ENCODE measurements at places on chromosomes 3 and 15. TPM values are rescaled to one million over a fixed set of nuclear protein-coding genes. Genes with fewer than 3 reads are reported as not detected.
A peak's percentile ranks its signal among the peaks of the same experiment; 100 is the strongest.

RNU5B-1 gene
- not detected for polyA plus RNA-seq

CPEB1 gene
- polyA plus RNA-seq, result 0.86 TPM

FANCD2OS gene
- not detected for polyA plus RNA-seq

EEFSEC gene
- 47.9 TPM for polyA plus RNA-seq

GOLGA6L24 gene
- polyA plus RNA-seq, result not detected

VGLL3 gene
- 0.29 TPM for polyA plus RNA-seq

LCTL gene
- polyA plus RNA-seq, result 0.20 TPM

QARS1 gene
- polyA plus RNA-seq, result 188 TPM

TMEM158 gene
- 3.5 TPM for polyA plus RNA-seq

PTH1R gene
- 164 TPM for polyA plus RNA-seq

CRYBG3 gene
- polyA plus RNA-seq, result 7.7 TPM

ACAP2 gene
- polyA plus RNA-seq, result 36.2 TPM

TMF1 gene
- polyA plus RNA-seq, result 24.1 TPM

LRTM1 gene
- polyA plus RNA-seq, result 0.13 TPM

CSPG4 gene
- 12.1 TPM for polyA plus RNA-seq

ZMYND10 gene
- polyA plus RNA-seq, result 1.8 TPM

DNA sequence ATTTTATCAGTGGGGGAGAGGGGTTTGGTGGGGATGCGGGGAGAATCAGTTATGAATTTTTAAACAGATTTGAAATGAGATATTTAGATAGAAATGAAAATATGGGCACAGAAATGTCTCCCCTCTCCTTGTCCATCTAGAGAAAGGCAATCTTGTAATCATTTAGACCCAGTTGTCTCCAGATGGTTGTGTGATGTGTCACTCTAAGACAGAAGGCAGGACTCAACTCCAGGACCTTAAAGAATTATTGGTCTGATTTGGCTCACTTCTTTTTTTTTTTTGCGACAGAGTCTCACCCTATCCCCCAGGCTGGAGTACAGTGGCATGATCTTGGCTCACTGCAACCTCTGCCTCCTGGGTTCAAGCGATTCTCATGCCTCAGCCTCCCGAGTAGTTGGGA lies 77.2 kb downstream of the EOMES start:
- DNase-seq, result no peak

GRCh38 chr3:19331931-19332330 lies 183.6 kb downstream of the KCNH8 start:
- DNase-seq, result no peak

- DNase-seq, result peak; percentile 2
Measured at GRCh38 chr3:69239063-69239462, 116.7 kb upstream of the LMOD3 start.

DNA sequence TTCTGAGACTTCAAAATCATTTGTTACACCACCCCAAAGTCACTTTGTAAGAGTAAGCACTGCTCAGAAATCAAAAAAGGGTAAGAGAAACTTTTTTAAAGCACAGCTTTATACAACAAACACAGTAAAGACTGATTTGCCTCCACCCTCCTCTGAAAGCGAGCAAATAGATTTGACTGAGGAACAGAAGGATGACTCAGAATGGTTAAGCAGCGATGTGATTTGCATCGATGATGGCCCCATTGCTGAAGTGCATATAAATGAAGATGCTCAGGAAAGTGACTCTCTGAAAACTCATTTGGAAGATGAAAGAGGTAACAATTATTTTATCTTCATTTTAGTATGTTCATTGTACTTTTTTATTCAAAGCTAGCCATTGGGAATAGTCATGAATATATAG lies 32.6 kb downstream of the BLM start:
- DNase-seq, result no peak

- DNase-seq, result no peak
Measured at GRCh38 chr15:60859996-60860494, 369.1 kb downstream of the RORA start.

GRCh38 chr15:42001236-42001635 lies 19.6 kb downstream of the PLA2G4E start:
- DNase-seq, result no peak

DNA sequence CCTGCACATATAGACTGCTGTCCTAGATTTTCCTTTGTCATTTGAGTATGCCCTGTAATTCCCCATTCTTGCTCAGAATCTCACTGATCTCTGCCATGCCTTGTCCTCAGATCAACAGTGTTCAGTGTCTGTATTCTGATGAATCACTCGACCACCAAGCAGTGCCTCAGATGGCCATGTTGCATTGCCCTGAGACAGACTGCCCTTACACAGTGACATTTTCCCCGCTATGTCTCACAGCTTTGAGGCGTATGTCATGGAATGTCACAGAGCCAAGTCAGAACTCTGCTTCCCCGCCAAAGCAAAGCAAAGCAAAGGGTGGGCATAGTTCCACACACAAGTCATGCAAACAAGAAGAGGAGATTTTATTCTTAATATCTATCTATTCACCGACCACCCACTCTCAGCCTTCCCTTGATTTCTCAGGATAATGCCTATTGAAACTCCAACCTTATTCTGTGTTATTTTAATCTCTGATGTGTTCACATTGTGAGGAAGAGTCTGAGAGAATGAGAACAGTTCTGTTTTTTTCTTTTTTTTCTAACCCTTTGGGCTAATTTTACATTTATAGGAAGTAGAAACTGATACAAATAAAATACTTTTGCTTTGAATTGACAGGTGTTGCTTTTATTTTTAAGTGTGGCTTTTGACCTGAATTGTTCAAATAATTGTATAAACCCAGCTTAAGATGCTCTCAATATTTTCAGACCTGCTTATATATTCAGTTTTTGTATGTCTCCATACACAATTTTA lies 16.9 kb upstream of the PSMD6 start:
- no peak for DNase-seq

- DNase-seq, result peak; percentile 11
Measured at GRCh38 chr3:186173224-186173815, 64.4 kb upstream of the ETV5 start.

DNA sequence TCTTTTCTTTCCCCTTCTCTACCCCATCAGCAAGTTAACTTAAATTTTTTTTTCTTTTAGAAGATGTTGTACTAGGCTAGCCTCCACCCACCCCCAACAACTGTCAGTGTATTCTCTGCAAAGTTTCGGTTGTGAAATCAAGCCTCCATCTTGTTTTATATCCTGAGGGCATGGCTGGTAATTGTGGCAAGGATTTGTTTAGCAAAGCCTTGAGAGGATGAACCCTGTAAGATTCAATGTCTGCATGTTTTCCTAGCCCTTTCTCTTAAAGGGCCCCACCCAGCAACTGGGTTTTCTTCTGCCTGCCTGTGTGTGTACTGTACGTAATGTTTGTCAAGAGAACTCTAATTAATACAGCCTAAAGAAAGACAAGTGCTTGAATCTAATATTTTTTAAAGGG lies 475.3 kb downstream of the FHIT start:
- DNase-seq, result no peak

DNA sequence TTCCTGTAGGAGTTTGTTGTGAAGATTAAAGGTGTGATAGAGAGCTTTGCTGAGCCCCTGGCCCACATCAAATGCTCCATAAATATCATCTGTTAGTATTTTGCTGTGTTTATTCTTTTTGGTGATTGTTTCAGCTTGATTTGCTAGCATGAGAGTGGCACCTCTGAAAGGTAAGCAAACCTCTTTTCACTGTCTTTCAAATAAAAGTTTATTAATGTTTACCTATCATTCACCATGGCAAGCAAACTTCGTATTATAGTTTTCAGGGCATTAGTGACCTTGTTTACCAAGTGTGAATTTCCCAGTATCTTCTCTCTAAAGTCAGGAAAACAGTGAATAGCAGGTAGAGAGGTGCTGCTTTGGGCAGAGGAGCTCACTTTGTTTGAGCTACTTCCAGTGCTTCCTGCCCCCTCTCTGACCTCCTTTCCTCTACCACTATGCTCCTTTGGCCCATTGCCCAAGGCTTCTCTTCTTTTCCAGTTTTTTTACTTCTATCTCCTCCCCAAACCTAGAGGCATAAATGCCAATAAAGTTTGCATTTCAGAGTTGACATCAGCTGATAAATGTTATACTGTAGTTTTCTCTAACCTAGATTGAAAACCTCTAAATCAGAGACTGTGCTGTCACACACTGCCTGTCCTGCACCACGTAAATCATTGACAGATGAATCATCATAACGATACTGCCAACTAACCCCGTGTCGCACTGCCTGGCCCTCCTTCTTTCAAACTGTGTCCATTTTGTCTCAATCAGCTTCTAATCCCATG lies 569.0 kb downstream of the TUSC7 start:
- no peak for DNase-seq

DNA sequence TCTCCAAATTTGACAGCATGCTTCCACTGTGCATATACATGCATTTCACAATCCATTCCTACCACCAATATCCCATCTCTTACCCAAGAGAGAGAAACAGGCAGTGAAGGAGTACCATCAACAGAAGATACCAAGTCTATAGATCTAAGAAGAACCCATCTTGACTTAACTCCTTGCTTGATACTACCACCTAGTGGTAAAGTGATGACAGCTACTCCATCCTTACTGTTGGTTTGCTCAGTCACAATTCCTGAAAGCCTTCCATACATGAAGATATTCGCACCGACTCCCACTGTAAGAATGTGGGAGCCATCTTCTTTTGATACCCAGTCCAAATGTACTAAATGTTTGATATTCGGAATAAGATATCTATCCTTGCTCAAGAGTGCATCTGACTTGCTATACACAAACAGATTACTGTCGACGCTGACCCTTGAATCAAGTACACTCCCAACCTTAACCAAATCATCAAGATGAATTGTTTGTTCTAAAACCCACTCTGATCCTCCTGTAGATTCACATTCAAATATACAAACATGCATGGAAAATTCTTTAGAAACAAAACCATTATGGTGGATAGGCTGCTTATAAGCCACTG lies 123.1 kb downstream of the DMXL2 start:
- DNase-seq, result peak; percentile 1

- DNase-seq, result no peak
Measured at GRCh38 chr15:73879426-73879825, 6.1 kb downstream of the TBC1D21 start.

- no peak for DNase-seq
Measured at GRCh38 chr3:128271536-128272332, 118.5 kb downstream of the EEFSEC start.

- DNase-seq, result peak; percentile 86
Measured at GRCh38 chr15:35751413-35752133, 205.6 kb upstream of the DPH6 start.

DNA sequence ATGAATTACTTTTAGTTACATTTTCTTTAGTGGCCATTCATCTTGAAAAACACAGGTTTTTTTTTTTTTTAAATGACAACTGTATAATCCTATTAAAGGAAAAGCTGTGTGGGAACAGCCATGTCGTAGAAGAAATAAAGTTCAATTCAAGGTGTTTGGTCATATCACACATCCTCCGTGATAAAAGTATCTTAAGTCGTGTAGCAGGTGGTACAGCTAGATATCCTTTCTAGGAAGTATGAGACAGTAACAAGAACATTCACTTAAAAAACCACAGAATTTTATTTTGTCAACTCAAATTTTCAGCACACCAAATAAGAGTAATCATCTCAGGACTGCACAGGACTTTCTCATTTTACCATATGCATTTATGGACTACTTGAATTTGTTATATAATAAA lies 16.1 kb downstream of the ZDHHC23 start:
- no peak for DNase-seq

GRCh38 chr15:90035840-90036230 lies 34.7 kb downstream of the ZNF710 start:
- no peak for DNase-seq

DNA sequence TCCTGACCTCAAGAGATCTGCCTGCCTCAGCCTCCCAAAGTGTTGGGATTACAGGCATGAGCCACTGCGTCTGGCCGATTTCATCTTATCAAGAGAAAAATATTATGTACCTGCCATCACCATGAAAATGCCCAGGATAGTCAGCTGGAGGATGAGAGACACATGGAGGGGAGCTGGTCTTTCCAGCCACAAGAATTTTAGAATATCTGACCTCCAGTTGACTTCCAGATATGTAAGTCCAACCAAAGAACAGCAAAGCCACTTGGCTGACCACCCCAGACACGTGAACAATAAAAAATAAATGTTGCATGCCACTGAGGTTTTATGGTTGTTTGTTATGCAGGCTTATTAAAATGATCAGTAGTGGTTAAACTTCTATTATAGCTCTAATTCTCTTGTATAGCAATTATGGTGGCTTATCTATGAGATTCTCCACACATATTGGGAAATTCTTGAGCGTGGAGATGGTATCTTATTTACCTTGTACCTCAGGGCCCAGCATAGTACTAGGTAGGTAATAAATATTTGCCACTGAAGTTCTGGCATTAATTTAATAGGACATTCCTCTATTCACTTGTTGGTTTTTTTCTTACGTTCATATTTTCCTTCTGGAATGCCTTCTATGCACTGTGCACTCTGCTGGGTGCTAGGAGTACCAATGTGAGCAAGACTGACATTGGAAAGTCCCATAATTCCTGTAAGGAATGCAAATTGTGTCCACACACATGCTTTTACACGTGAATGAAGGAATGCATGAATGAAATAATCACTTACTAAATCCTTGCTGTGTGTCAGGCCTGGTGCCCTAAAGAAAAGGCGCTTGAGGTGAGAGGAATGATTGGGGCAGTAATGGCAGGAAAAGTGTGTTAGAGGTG lies 77.6 kb downstream of the EDEM1 start:
- DNase-seq, result no peak

DNA sequence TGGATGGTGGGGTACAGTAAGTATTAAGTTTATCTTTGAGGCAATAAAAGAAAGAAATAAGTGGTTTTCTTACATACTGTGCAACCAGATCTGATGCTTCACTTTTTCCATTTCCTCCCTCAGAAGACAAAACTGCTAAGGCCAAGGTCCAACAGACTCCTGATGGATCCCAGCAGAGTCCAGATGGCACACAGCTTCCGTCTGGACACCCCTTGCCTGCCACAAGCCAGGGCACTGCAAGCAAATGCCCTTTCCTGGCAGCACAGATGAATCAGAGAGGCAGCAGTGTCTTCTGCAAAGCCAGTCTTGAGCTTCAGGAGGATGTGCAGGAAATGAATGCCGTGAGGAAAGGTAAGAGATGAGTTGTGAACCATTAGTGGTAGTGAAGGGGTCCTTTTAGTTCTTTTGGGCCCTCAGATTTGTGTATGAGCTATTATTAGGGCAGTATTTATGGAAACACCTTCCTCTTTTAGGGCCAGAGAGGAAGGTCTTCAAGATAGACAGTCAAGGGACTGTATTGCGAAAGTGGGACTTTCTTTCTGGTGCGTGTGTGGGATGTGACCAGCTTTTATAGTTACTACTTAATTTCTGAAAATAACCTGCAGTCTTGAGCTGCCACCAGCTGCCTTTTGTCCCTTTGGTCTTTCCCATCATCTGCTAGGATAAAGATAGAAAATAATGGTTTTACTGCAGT lies 4.6 kb downstream of the ALAS1 start:
- DNase-seq, result no peak

GRCh38 chr3:170977949-170978745 lies 48.4 kb downstream of the SLC2A2 start:
- DNase-seq, result no peak

- DNase-seq, result no peak
Measured at GRCh38 chr3:99918715-99919114, 101.1 kb downstream of the CMSS1 start.

GRCh38 chr15:20355256-20355868 lies 186.2 kb downstream of the GOLGA6L6 start:
- DNase-seq, result no peak

GRCh38 chr3:116896116-116896515 lies 186.5 kb downstream of the TUSC7 start:
- no peak for DNase-seq

Measured in cardiac muscle cell (in vitro differentiated cells and primary cell).